ENCODE measurements at places on chromosomes 5 and 9.

- no peak overlapping the region for H3K4me3 ChIP-seq
- H3K4me1 ChIP-seq: no peaks in the 10 kb centered on the region
Measured at GRCh38 chr5:376799-377325, 55.3 kb downstream of the AHRR start.

DNA sequence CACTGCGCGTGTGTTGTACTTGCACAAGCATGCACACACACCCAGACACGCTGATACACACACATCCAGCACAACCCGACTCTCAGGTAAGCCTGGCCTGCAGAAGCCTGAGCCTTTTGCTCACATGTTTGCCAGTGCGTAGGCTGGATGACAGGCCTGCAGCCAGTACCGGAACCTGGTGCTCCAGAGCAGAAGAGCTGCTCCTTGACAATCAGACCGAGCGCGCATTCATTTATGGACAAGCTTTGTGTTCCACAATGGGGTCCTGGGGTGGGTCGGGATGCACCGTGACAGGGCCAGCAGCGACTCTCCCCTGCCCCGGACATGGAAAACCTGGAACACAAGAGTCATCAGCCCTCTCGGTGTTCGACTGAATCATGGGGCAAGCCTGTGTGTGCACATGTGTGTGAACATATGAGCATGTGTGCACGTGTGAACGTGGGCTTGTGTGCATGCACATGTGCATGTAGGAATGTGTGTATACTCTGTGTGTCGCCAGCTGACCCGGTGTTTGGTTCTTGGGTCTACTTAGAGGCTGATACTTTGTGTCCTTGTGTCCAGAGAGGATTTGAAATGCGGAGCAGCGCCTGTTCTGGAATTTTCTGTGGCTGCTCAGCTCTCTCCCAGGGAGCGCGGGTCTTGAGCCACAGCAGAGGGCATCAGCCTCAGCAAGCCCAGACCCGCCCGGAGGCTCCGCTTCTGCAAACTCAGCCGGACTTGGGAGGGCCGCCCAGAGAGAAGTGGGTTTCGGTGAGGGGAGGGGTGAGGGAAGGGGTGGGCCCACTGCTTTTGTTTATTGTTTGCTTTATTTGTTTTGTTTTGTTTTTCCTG lies 32.2 kb downstream of the IRX4 start:
- H3K4me3 ChIP-seq: no peak overlapping the region
- no peak overlapping the region for H3K27ac ChIP-seq
- no peaks in the 10 kb centered on the region for H3K36me3 ChIP-seq
- no peak for DNase-seq

DNA sequence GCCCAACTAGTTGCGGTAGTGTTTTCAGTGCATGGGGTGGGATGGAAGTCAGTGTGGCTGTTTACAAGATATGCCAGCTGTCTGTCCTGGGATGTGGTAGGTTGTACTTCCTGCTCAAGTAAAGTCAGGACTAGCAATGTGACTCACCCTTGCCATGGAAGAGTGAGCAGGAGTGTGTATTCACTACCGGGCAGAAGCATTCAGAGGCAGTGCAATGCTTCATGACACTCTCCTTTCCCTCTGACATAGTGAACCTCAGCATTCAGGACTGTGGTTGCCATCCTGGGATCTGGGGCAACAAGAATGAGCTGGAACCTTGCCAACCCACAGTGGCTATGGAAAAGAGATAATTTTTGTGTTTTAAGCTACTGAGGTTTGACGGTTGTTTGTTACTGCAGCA lies 68.9 kb downstream of the BOD1 start:
- no peaks in the 10 kb centered on the region for H3K4me1 ChIP-seq
- no peaks in the 10 kb centered on the region for H3K36me3 ChIP-seq
- no peak overlapping the region for H3K27ac ChIP-seq
- no peak for DNase-seq
- no peak overlapping the region for H3K4me3 ChIP-seq

- H3K27ac ChIP-seq: no peak overlapping the region
- no peaks in the 10 kb centered on the region for H3K27me3 ChIP-seq
- H3K4me1 ChIP-seq: no peaks in the 10 kb centered on the region
- H3K4me3 ChIP-seq: no peak overlapping the region
Measured at GRCh38 chr5:133664422-133664821, 52.1 kb upstream of the FSTL4 start.

GRCh38 chr9:73434826-73435225 lies 283.2 kb downstream of the ANXA1 start:
- no peak for DNase-seq
- no peak overlapping the region for H3K4me3 ChIP-seq
- no peaks in the 10 kb centered on the region for H3K36me3 ChIP-seq
- no peaks in the 10 kb centered on the region for H3K27me3 ChIP-seq
- no peaks in the 10 kb centered on the region for H3K4me1 ChIP-seq
- no peak overlapping the region for H3K27ac ChIP-seq

DNA sequence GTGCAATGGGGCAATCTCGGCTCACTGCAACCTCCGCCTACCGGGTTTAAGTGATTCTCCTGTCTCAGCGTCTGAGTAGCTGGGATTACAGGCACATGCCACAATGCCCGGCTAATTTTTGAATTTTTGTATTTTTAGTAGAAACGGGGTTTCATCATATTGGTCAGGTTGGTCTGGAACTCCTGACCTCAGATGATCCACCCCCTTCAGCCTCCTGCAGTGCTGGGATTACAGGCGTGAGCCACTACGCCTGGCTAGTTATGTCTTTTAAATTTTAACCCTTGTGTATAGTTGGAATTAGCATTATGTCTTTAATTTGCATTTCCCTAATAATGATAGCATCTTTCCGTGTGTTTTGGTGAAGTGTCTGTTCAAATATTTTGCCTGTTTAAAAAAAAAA lies 11.5 kb downstream of the GPBP1 start:
- H3K4me3 ChIP-seq: no peak overlapping the region
- H3K27me3 ChIP-seq: no peaks in the 10 kb centered on the region
- H3K36me3 ChIP-seq: no peaks in the 10 kb centered on the region
- H3K4me1 ChIP-seq: peaks cover 13% of the 10 kb centered on the region
- DNase-seq: no peak

- H3K36me3 ChIP-seq: no peaks in the 10 kb centered on the region
- H3K27ac ChIP-seq: no peak overlapping the region
- H3K4me1 ChIP-seq: peaks cover 17% of the 10 kb centered on the region
- DNase-seq: no peak
Measured at GRCh38 chr5:9430306-9430705, 115.6 kb downstream of the SEMA5A start.

GRCh38 chr5:3351581-3352442 lies 243.8 kb upstream of the IRX1 start:
- no peaks in the 10 kb centered on the region for H3K36me3 ChIP-seq
- no peak overlapping the region for H3K27ac ChIP-seq
- H3K4me1 ChIP-seq: peaks cover 7% of the 10 kb centered on the region
- no peak for DNase-seq

- no peak for DNase-seq
- no peak overlapping the region for H3K4me3 ChIP-seq
- no peak overlapping the region for H3K27ac ChIP-seq
- H3K27me3 ChIP-seq: no peaks in the 10 kb centered on the region
- H3K36me3 ChIP-seq: peaks cover 34% of the 10 kb centered on the region
Measured at GRCh38 chr9:133106511-133107244, 14.4 kb downstream of the RALGDS start.

GRCh38 chr9:75602060-75602459 lies 288.4 kb upstream of the PCSK5 start:
- no peak for DNase-seq
- H3K27ac ChIP-seq: no peak overlapping the region
- no peak overlapping the region for H3K4me3 ChIP-seq
- no peaks in the 10 kb centered on the region for H3K36me3 ChIP-seq

DNA sequence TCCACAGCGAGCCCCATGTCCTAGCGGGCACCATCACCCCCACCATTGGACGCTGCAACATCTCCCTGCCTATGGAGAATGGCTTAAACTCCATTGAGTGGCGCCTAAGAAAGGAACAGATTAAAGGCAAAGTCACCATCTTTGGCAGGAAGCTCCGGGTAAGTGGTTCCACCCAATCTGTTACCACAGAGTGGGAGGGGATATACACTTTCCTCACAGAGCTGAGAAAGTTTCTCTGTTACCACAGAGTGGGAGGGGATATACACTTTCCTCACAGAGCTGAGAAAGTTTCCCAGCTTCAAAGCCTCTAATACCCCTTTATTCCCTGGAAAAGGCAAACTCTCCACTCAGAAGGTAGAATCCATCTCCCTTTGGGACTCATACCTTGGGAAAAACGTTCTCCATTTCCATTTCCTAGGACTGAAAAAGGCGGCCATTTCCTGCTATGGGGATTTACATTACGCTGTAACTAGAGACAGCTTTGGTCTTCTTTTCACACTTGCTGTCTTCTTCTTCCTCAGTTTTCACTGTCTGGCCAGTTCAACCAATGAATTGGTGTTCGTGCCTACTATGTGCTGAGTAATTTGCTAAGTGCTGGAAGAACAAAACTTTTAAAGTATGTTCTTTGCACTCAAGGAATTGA lies 63.4 kb upstream of the WWC1 start:
- DNase-seq: no peak
- no peak overlapping the region for H3K27ac ChIP-seq
- H3K27me3 ChIP-seq: no peaks in the 10 kb centered on the region
- no peak overlapping the region for H3K4me3 ChIP-seq
- H3K36me3 ChIP-seq: no peaks in the 10 kb centered on the region
- peaks cover 19% of the 10 kb centered on the region for H3K4me1 ChIP-seq

- no peaks in the 10 kb centered on the region for H3K27me3 ChIP-seq
- H3K4me3 ChIP-seq: no peak overlapping the region
- no peak for DNase-seq
- no peaks in the 10 kb centered on the region for H3K36me3 ChIP-seq
- H3K27ac ChIP-seq: no peak overlapping the region
Measured at GRCh38 chr5:7331131-7331530, 64.8 kb upstream of the ADCY2 start.

GRCh38 chr5:173319646-173320045 lies 8.6 kb downstream of the STC2 start:
- H3K27ac ChIP-seq: no peak overlapping the region
- H3K4me3 ChIP-seq: no peak overlapping the region
- DNase-seq: no peak
- no peaks in the 10 kb centered on the region for H3K27me3 ChIP-seq
- peaks cover 14% of the 10 kb centered on the region for H3K4me1 ChIP-seq

DNA sequence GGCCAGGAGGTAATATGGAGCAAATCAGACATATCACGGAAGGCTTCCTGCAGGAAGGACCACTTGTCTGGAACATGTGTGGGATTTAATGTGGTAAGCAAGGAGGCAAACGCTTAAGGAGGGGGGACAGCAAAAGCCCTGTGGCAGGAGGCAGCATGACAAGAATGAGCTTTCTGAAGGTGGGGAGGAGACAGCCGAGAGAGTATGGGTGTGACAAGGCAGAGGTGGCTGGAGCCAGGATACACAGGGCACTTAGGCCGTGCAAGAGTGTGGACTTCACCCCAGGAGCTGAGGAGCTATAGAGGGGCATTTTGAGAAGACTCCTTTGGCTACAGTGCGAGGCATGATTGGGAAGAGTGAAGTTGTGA lies 14.4 kb upstream of the S1PR3 start:
- peaks cover 6% of the 10 kb centered on the region for H3K4me1 ChIP-seq
- H3K27ac ChIP-seq: no peak overlapping the region
- no peaks in the 10 kb centered on the region for H3K36me3 ChIP-seq
- no peaks in the 10 kb centered on the region for H3K27me3 ChIP-seq
- no peak for DNase-seq
- H3K4me3 ChIP-seq: no peak overlapping the region

- DNase-seq: no peak
- H3K27me3 ChIP-seq: peaks cover 6% of the 10 kb centered on the region
- H3K4me1 ChIP-seq: no peaks in the 10 kb centered on the region
- H3K4me3 ChIP-seq: no peak overlapping the region
- no peaks in the 10 kb centered on the region for H3K36me3 ChIP-seq
- no peak overlapping the region for H3K27ac ChIP-seq
Measured at GRCh38 chr9:922171-922570, 54.3 kb upstream of the DMRT3 start.

- H3K27me3 ChIP-seq: peaks cover 2% of the 10 kb centered on the region
- no peak overlapping the region for H3K27ac ChIP-seq
- H3K36me3 ChIP-seq: no peaks in the 10 kb centered on the region
Measured at GRCh38 chr5:110018509-110018908, 328.8 kb downstream of the MAN2A1 start.

DNA sequence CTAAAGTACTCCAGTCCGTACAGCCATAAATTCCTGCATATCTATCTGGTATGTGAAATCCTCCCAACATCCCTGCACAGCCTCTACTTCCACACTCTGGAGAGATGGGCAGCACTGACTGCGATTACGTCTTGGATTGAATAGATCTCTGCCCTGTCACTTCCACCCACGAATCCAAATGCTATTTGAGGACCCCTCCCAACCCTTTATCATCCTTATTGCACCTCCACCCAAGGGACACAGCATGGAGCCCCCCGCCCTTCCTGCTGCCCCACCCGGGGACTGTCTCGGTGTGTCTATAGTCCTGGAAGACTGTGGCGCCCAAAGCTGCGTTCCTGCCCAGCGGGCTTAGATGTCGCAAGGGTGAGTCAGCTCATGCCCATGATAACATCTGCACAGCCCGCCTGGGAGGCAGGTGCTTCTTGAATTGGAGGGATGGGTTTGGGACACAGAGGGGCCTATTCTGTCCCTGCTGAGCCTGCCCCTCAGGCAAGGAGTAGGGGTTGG lies 105.7 kb upstream of the HAND1 start:
- no peak for DNase-seq
- peaks cover 5% of the 10 kb centered on the region for H3K27me3 ChIP-seq
- H3K4me3 ChIP-seq: no peak overlapping the region
- H3K36me3 ChIP-seq: no peaks in the 10 kb centered on the region
- peaks cover 8% of the 10 kb centered on the region for H3K4me1 ChIP-seq

- no peak for DNase-seq
- H3K36me3 ChIP-seq: peaks cover 9% of the 10 kb centered on the region
- no peaks in the 10 kb centered on the region for H3K27me3 ChIP-seq
- H3K4me3 ChIP-seq: no peak overlapping the region
Measured at GRCh38 chr9:122841501-122841900, 13.1 kb upstream of the PDCL start.

DNA sequence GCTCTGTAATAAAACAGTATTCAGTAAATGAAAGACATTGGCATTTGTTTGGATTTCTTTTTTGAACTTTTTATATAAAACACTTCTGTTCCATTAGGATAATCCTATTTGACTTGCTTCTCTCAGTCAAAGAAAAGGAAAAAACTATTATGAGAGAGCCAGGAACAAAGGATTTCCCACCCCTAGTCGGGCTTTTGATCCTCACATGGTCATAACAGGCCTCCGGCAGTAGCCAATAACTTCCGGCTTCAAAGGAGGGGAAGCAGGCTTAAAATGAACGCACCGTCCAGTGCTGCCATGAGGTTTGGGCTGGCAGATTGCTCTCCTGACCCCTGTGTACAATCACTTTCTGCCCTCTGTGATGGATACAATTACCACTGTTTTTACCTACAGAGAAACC lies 209.3 kb downstream of the ZNF608 start:
- DNase-seq: no peak
- H3K36me3 ChIP-seq: no peaks in the 10 kb centered on the region
- H3K4me1 ChIP-seq: no peaks in the 10 kb centered on the region
- H3K27ac ChIP-seq: no peak overlapping the region
- H3K4me3 ChIP-seq: no peak overlapping the region

DNA sequence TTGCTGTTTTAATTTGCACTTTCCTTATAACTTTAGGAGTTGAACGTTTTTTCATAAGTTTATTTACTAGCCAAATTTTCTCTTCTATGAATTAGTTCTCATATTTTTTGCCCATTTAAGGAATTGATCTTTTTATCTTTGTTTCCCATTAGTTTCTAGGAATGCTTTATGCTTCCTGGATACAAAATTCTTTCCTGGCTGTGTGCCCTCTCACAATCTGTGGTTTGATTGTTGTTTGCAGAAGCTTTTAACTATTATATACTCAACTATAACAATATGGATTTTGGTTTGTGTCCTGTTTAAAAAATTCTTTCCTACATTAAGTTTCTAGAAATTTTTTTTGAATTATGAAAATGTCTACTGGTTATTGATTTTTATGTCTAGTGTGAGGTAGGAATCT lies 206.3 kb downstream of the CSNK1G3 start:
- no peaks in the 10 kb centered on the region for H3K4me1 ChIP-seq
- H3K4me3 ChIP-seq: no peak overlapping the region
- no peaks in the 10 kb centered on the region for H3K36me3 ChIP-seq
- no peak for DNase-seq
- no peaks in the 10 kb centered on the region for H3K27me3 ChIP-seq

All from cardiac muscle cell (in vitro differentiated cells and primary cell).